NCI-H510A treated with DMSO at 0.1 percent for 48 hours (cell line): ENCODE measurements at places on chromosomes 12 and 14.

GRCh38 chr14:71964716-71965115 is 32.5 kb downstream of the RGS6 start:
- DNase-seq = no peak

DNA sequence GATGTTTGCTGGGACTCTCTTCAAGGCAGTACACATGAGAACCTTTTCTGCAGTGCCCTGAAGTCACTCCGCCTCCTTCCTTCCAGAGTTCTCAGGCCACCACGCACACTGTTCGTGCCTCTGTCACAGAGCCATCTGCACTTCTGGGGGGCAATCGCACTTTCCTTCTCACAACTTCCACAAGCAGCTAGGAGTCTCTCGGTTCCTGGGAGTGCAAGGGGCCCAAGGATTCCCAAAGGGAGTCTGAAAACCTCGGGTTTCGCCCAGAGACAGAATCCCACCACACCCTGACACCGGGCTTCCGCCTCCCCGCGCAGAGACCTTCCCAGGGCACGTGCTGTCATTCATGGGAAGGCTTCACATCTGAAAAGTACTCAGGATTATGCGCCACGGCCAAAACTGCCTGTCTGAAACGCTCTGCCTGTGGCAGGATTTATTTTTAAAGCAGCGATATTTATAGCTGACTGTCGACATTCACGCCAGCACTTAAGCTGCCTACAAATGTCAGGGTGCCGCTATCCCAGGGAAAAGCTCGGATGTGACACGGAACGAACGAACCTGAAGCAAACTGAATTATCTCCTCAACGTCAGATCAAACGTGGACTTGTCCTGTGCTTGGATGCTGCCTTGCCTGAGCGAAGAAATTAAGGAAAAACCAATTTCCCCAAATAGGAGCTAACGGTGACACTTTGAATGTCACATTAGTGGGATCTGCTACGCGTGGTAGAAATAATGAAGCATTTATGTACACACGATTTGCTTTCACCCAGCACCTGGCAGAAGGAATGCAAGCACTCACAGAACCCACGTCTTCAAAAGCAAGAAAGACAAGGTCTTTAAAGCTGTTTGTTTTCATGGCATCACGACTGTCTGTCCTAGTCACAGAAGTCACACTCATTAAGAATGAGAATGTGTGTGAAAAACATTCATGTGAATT is 154.0 kb downstream of the PIWIL1 start:
- DNase-seq = no peak

DNA sequence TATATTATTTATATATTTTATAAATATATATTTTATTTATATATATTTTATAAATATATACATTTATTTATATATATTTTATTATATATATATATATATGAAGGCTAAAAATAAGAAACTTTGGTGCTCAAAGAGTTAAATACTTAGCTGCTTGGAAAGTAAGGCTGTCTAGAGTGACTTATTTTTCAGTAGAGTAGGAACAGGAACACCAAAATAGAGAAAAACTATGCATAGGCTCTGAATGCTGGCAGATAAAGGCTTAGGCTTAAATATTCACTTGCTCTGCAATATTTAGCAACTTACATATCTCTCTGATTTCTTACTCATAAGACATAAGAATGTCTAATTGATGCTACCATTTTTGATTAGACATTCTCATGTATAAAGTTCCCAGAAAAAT is 991.2 kb downstream of the VRK1 start:
- DNase-seq = no peak

DNA sequence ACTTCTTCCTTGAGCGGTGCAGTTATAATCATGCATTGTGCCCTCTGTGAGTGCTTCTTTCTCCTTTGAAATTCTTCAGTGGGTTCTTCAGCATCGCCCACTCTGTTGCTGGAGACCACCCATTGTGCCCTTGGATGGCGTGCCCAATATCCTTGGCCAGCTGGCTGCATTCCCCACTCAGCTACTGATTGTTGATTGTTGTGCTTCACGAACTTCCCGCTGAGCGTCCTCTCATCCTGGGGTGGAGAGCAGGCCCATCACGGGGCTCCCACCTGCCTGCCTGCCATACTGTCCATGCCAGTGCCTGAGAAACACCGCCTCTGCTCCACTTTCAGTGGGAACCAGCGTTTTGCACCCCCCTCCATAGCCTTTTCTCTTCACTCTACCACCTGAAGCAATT is 8.6 kb upstream of the SSTR1 start:
- DNase-seq = no peak

DNA sequence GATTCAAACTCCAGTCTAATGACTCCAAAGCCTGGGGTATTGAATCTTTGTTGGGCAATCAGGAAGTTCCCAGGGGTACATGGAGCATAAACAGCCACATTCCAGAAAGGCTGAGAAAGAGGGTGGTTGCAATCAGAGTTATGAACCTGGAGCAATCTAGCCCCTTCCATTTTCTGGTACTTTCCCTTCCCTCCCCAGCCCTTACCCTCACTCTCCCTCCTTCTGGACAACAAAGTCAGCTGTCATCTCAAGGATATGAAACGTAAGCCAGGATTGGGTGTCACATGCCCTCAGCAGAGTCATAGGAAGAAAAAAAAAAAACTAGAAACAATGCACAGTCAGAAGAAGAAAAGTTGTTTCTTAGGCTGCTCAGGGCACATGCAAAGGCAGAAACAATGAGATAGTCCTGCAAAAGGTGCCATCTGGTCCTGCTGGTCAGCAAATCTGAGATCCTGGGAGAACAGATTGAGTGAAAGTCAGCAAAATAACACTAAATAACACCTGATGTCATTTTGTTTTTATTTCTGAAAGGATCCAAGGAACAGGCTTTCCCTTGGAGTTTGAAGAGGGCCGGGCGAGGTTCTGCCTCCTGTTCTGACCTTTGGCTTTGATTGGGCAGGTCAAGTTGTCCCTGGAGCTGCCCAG is 27.1 kb downstream of the TMEM229B start:
- DNase-seq = no peak

DNA sequence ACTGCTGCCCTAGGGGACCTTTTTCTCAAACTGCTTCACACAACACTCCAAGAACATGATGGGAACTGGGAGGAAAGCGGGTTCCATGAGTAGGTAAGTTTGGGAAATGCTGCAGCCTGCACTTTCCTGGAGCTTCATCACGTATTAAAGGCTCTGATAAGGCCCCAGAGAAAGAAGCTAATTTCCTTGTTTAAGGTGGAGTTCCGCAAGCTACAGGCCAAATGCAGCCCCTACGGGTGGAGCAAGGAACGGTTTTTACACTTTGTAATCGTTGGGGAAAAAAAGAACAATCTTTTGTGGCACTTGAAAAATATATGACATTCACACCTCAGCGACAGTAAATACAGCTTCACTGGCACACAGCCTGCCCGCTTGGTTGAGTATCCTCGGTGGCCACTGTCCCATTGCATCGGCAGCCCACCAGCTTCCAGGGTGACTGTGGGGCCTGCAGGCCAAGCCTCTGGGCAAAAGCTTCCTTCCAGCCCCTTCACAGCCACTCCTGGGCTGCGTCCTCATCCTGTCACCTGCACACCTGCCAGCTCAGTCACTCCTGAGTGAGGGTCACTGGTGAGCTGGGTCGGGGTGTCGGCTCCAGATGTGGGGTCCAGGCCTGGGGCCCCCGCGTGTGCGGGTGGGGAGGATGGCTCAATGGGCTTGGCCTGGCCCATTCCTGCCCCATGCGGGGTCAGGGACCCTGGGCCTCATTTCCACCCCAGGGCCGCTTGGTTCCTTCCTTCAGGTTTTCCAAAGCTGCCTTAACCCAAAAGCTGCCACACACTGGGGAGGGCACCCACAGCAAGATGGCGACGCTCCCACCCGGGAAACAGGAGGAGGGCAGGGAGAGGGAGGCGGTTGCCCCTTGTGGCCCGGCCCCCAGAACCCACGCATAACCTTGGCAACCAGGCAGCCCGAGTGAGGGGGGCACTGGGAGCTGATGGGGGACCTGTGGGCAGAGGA is 2.4 kb downstream of the AMN start:
- DNase-seq = no peak

GRCh38 chr14:68695326-68695768 is 97.5 kb downstream of the ZFP36L1 start:
- no peak for DNase-seq

- no peak for DNase-seq
Measured at GRCh38 chr12:50597200-50598195, 92.7 kb downstream of the DIP2B start.

DNA sequence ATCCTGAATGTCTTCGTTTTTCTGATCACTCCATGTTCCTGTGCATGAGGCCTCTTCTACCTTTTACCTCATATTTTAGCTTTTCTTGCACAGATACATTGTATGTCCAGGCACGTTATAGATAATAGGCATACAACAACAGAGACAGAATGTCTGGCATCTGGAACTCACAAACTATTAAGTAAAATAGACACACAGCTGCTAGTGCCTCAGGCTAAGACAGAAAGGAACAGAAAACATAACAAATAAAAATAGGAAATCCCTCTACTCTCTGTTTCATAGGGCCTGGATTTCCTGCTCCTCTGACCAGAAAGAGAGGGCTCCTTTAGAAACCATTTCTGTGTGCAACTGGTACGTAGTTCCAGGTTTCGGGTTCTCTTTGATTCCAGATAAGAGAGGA is 48.6 kb downstream of the ATXN7L3B start:
- DNase-seq = no peak
